Activated T-helper 1 cell treated with anti-CD3 and anti-CD28 coated beads, Interleukin-2, amount 50 U/mL, for 16 hours (primary cell): ENCODE measurements at places on chromosomes 2 and 18.

GRCh38 chr2:11938196-11938595 is 191.8 kb downstream of the LPIN1 start:
- no peak for DNase-seq

DNA sequence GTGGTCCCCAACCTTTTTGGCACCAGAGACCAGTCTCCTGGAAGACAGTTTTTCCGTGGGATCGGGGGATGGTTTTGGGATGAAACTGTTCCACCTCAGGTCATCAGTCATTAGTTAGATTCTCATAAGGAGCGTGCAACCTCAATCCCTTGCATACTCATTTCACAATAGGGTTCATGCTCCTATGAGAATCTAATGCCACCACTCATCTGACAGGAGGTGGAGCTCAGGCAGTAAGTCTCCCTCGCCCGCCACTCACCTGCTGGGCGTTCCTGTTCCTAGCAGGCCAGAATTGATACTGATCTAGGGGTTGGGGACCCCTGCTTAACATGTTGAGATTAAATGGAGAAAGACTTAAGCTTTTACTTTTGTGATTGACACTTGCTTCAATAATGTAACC is 9.9 kb downstream of the NABP1 start:
- no peak for DNase-seq

DNA sequence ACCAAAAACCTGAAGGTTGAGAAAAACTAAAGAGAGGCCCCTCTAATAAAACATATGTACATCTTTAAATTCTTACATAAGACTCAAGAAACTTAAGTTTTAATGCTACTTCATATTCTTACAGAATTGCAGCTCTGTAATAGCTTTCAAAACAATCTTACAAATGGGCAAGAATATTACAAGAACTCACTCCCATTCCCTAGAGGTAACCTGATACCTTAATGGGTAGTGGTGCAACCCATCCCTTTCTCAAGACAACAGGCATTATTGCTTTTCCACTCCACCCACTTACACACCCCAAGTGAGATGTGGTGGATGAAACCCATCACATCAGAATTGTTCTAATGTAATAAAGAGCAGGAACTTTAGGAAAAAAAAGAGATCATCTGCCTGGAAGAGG is 103.7 kb downstream of the RBMS1 start:
- no peak for DNase-seq

DNA sequence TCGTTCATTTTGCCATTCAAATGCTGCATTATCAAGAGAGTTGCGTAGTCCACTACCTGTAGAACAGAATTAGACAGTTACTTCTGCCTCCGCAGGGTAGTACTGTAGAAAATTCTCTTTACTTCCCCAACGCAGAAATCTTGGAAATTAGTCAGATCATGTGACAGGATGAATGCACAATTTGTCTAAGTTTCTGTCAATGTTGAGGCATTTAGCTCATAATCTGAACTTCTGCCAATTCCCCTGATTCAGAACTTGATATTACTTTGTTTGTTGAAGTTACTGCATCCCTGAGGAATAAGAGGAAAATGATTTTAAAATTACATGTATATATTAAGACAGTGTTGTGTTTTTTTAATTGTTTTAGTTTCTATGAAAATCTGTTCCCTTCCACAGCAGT is 83.4 kb downstream of the TTC27 start:
- DNase-seq, result no peak

- DNase-seq, result no peak
Measured at GRCh38 chr2:58035352-58035751, 11.3 kb upstream of the VRK2 start.

DNA sequence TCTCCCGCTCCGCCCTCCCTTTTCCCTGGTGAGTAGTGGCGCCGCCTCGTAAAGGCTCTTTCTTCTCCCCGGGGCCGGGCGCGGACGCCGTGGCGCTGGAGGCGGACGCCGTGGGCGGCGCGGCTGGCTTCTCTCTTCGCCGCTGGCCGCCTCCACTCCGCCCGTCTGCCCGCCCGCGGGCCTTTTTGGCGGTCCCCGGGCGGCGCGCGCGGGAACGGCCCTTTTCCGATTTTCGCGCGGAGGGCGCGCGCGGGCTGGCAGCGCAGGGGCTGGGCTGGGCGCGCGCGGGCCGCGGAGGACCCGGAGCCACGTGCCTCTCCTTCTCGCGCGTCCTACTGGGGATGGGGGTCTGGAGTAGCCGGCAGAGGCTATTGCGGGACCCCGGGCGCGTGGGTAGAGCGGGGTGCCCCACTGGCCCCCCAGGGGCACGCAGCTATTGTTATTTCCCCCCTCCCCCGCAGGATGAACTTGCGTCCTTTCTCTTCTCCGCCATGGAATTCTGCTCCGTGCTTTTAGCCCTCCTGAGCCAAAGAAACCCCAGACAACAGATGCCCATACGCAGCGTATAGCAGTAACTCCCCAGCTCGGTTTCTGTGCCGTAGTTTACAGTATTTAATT is 472 bp downstream of the SLC20A1 start:
- DNase-seq, result peak; percentile 46

GRCh38 chr2:214737188-214737587 is 72.3 kb downstream of the BARD1 start:
- DNase-seq, result no peak

GRCh38 chr2:225761396-225761795 is 361.9 kb downstream of the NYAP2 start:
- DNase-seq, result no peak

DNA sequence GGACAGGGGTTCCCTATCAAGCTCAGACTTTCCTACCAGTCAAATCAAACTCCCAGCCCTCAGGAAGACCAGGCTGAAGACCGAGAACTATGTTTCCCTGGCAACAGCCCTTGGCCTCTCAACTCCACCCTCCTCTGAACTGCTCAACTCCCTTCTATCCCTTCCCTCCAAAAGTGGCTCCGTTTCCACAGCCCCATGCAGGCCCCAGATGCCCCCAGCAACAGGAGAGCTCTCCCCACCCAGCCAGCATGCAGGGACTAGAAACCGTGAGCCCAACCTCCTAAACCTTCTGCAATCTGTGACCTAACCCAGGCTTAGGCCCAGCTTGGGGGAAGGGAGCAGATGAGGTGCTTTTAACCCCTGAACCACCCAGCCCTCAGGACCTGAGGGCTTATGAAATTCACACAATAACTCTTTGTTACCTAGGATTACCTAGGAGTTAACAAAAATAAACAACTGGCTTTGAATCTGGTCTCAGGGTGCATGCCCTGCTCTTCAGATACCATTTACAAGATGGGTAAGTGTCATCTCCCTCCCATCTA is 87.2 kb downstream of the BCL11A start:
- no peak for DNase-seq

DNA sequence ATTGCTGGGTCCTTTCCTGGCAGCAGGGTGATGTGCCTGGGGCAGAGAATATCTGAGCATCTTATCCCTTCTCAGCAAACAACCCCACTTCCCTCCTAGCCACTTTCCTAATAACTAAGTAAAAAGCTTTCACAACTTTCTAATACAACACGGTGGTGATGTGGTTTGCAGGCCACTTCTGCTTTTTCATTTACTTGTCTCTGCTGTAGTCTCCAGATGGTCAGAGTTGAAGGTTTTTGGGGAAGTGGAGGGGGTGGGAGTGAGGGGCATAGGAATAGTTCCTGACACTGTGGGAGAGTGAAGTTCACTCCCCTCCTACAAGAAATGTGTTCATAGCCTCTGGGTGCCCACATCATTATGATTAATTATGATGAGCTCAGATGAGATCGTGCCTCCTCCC is 11.6 kb downstream of the OXER1 start:
- no peak for DNase-seq

GRCh38 chr2:133438026-133438425 is 130.2 kb downstream of the NCKAP5 start:
- DNase-seq, result no peak

DNA sequence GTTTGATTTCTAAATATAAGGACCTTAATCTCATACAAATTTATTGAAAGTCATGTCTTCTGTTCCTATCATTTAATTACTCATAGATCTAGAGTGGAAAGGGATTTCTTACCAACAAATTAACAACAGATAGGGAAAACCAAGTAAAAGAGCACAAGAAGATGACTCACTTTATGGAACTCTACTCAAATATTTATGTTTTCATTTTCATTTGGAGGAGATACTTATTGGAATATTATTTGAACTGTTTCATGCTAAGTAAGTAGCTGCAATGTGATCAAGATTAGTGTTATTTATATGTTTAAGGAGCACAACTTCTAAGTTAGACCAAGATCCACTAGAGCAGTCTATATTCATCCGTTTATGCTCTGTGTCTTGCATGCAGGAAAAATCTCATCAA is 1.3 kb downstream of the NT5C1B start:
- DNase-seq, result no peak

DNA sequence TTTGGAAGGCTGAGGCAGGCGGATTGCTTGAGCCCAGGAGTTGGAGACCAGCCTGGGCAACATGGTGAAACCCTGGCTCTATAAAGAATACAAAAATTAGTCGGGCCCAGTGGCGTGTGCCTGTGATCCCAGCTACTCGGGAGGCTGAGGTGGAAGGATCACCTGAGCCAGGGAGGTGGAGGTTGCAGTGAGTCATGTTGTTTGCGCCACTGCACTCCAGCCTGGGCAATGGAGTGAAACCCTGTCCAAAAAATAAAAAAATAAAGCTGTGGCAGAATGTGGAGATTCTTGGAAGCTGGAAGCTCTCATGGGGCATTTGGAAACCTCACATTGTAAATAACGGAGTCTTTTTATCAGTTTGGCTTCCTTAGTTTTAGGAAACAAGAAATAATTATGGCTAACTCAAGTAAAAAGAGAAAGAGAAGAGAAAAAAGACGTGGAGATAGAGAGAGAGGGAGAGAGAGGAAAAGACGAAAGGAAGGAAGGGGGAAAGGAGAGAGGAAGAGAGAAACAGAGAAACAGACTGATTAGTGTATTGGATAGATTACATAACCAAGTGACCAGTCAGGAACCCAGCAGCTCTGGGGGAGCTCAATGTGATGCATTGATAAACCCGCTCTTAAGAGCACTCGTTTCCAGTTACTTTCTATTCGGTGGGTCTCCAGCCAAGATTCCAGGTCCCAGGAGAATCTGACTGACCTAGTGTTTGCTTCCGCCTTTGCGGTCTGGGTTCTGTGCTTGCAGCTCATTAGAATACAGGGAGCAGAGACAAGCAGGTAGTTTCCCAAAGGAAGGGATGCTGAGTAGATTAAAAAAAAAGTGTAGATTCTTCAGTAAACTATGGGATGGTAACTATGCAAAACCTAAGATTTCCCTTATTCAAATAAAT is 1.1 kb upstream of the SPAST start:
- no peak for DNase-seq

GRCh38 chr2:48197618-48198017 is 291.3 kb upstream of the FBXO11 start:
- DNase-seq, result no peak

- no peak for DNase-seq
Measured at GRCh38 chr18:5527603-5528002, 16.2 kb downstream of the EPB41L3 start.

- no peak for DNase-seq
Measured at GRCh38 chr2:219916281-219916680, 288.9 kb downstream of the SLC4A3 start.

DNA sequence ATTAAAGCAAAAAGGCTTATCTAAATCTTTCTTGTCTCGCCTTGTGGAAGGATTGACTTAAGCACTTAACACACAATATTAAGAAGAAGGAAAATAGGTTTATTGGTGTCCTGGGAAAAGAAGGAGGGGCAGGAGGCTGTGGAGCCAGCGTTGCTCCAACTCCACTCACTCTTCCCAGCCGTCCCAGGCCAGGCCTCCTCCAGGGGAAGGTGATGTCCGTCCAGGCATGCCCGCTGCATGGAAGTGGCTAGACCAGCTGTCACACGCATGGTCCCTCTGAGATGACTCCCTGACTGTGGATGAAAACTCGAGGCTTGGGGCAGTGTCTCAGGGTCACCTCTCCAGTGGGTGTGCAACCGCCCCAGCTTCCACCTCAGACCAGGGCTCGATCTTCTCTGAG is 281.1 kb downstream of the GALR1 start:
- DNase-seq, result no peak

DNA sequence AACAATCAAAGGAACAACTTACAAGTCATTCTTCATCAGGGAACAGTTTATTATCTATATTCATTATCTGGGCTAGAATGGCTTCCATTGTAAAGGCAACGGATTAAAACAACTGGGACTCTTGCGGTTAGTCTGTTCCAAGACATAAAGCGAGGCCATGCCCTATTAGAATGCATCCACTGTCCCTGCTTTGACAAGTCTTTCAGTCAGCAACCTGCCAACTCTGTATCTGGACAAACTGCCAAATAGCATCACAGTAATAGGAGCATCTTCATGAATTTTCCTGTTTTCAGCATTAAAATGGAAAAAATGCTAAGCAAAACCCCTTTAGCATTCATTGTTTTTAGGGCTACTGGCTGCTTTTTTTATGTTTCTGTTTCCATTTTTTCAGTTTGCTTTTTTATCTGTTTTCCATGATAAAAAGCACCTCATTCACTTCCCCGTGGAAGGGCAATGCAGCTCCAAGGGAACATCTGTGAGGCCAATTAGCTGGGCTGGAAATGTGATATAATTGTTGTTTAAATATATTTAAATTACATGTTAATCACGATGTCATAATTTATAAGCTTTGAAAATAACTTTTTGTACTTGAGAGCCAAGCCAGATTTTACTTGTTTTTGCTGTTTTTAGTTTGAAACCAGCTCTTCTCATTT is 834.3 kb downstream of the CPS1 start:
- no peak for DNase-seq

DNA sequence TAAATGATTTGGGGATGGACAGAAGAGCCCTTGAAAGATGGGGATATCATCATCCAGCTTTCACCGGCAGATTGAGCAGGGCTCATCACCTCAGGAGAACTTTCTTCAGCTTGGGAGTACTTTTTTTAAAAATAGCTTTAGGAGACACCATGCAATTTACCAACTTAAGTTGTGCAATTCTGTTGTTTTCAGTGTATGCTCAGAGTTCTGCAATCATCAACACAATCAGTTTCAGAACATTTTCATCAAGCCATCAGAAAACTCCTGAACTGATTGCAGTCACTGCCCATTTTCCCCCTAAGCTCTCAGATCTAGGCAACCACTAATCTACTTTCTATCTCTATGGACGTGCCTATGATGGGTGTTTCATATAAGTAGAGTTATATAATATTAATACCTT is 117.7 kb downstream of the CRIM1 start:
- DNase-seq, result no peak

GRCh38 chr18:41745166-41746049 is 209.6 kb upstream of the PIK3C3 start:
- no peak for DNase-seq

DNA sequence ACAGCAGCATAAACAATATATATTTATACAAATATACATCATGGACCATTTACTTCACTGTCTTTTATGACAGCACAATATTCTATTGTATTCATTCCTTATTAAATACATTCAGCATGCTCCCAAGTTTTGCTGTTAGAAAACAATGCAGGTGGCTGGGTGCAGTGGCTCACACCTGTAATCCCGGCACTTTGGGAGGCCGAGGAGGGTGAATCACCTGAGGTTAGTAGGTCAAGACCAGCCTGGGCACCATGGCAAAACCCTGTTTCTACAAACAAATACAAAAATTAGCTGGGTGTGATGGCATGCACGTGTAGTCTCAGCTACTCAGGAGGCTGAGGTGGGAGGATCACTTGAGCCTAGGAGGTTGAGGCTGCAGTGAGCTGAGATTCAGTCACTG is 39.0 kb downstream of the NPC1 start:
- DNase-seq, result no peak

- no peak for DNase-seq
Measured at GRCh38 chr18:26089293-26090129, 902 bp downstream of the SS18 start.
